Progenitor cell of endocrine pancreas (in vitro differentiated cells): ENCODE measurements at places on chromosomes 12 and 14. TPM values are rescaled to one million over a fixed set of nuclear protein-coding genes. Genes with fewer than 3 reads are reported as not detected.

DNA sequence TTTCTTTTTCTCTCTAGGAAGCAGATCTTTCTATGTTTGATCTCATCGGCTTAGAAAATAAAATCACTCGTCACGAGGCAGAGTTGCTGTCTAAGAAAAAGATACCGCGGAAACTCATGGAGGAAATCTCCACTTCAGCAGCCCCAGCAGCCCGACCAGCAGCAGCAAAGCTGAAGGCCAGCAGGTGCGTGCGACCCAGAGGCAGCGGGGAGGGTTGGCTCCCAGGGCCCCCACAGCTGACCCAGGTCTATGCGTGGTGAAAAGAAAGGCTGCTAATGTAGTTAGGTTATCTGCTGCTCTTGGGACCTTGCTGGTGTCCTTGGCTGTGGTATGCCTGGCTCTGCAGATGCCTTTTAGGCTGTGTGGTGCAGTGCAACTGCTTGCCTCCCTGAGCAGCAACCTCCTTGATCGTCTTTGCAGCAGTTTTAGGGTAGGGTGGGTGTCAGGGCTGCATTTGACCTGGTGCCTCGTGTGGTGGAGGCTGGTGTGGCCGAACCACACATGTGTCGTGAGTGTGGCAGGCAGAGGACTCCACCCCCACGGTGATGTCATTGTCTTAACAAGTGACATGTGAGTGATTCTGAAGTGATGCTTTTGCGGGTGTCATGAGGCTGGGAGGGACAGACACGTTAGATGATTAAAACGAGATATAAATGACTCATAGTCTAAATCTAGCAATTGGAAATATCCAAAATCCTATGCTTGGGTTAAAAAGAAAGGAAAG is 68.6 kb downstream of the EP400 start:
- H3K36me3 ChIP-seq = peaks cover 16% of the 10 kb centered on the region
- no peak overlapping the region for H3K4me3 ChIP-seq
- no peak for DNase-seq

GRCh38 chr14:73640796-73641365 is 3.9 kb upstream of the DNAL1 start:
- H3K27me3 ChIP-seq = no peaks in the 10 kb centered on the region
- no peak overlapping the region for H3K27ac ChIP-seq
- H3K36me3 ChIP-seq = no peaks in the 10 kb centered on the region

DNA sequence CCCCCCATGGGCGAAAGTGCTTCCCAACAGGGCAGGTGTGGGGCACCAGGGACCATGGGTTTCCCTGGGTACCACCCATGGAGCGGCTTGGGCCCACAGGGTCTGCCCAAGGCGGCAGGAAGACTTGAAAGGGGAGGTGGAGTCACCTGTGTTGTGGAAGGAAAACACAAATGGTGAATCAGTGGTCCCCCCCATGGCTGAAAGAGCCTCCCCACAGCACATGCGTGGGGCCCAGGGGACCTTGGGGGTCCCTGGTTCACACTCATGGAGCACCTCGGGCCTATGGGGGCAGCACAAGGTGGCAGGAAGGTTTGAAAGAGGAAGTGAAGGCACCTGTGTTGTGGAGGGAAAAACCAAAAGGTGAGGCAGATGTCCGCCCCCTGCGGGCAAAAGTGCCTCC is 581.9 kb downstream of the ALG10 start:
- no peak overlapping the region for H3K4me3 ChIP-seq
- H3K4me1 ChIP-seq = no peaks in the 10 kb centered on the region
- peak; percentile 9 for DNase-seq

- no peak for DNase-seq
- H3K27me3 ChIP-seq = no peaks in the 10 kb centered on the region
- no peak overlapping the region for H3K27ac ChIP-seq
Measured at GRCh38 chr14:32341947-32342846, 13.1 kb downstream of the AKAP6 start.

- no peak overlapping the region for H3K27ac ChIP-seq
- H3K36me3 ChIP-seq = no peaks in the 10 kb centered on the region
- H3K4me1 ChIP-seq = peaks cover 4% of the 10 kb centered on the region
- peaks cover 4% of the 10 kb centered on the region for H3K27me3 ChIP-seq
- H3K4me3 ChIP-seq = no peak overlapping the region
Measured at GRCh38 chr12:51183816-51184215, 10.9 kb upstream of the TFCP2 start.

GRCh38 chr14:70033116-70033515 is 153.9 kb downstream of the SMOC1 start:
- peaks cover 16% of the 10 kb centered on the region for H3K4me1 ChIP-seq
- H3K4me3 ChIP-seq = no peak overlapping the region
- H3K36me3 ChIP-seq = no peaks in the 10 kb centered on the region
- H3K27me3 ChIP-seq = no peaks in the 10 kb centered on the region
- no peak for DNase-seq

- H3K27ac ChIP-seq = no peak overlapping the region
- H3K4me1 ChIP-seq = peaks cover 13% of the 10 kb centered on the region
- DNase-seq = no peak
- H3K4me3 ChIP-seq = no peak overlapping the region
- no peaks in the 10 kb centered on the region for H3K36me3 ChIP-seq
- no peaks in the 10 kb centered on the region for H3K27me3 ChIP-seq
Measured at GRCh38 chr14:93155667-93156066, 29.0 kb downstream of the MOAP1 start.

GRCh38 chr14:53195949-53196348 is 42.8 kb upstream of the DDHD1 start:
- H3K27me3 ChIP-seq = no peaks in the 10 kb centered on the region
- H3K4me3 ChIP-seq = no peak overlapping the region
- no peaks in the 10 kb centered on the region for H3K4me1 ChIP-seq
- DNase-seq = no peak

NUMB gene
- total RNA-seq = 88.8 and 92.4 TPM in 2 replicates

DNA sequence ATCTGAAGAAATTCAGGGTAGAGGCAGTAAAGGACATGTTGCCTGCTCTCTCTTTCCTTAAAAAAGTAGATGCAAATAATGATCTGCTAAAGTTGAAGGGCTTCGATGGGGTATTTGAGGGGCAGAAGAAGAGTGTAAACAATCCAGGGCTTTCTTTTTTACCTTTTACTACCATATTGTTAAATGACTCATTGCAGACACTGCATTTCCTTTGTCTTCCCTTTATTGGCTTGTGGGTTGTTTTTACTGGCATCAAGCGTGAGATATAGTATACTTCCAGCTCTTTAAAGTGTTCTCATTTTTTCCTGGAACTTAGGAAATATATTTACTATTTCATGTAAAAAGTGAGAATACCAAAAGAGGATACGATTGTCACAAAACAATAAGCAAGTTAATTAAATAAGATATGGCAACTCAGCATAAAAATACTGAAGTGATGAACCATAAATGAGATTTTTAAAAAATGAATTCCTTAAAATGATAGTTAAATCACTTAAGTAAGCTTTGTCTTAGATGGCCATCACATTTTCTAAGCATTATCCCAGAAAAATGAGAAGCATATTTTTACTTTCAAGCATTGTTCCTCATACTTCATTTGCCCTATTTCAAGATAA is 72.3 kb upstream of the KRAS start:
- H3K4me3 ChIP-seq = no peak overlapping the region
- H3K36me3 ChIP-seq = no peaks in the 10 kb centered on the region
- no peak for DNase-seq
- H3K27me3 ChIP-seq = no peaks in the 10 kb centered on the region
- no peak overlapping the region for H3K27ac ChIP-seq

DNA sequence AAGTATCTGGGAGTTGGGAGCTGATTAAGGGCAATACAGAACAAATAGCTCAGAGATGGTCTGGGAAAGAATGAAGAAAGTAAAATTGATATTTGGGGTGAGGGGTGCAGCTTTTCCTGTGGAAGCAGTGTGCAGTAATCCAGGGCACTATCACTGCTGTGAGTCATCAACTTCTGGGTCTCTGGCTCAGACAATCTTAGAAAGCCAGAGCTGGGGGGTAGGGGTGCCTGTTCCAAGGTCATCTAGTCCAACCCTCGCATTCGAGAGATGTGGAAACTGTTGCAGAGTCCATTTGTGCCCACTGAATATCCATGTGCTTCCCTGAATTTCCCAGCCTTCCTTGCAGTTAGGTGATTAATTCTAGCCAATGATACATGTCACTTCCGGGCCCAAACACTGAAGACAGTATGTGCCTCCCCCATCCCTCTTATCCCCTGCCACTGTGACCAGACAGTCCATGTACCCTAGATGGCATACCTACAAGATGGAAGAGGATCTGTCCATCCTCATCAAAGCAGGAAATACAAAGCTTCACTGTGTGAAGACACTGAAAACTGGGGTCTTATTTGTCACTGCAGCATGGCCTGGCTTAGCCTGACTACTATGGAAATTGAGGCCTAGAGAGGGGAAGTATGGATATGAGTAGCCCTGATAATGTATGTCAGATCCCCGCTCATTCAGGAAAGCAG is 51.9 kb downstream of the ZFP36L1 start:
- peak overlapping the region; percentile 10 for H3K27ac ChIP-seq
- no peaks in the 10 kb centered on the region for H3K36me3 ChIP-seq
- H3K4me3 ChIP-seq = no peak overlapping the region
- peaks cover 21% of the 10 kb centered on the region for H3K4me1 ChIP-seq

MMP19 gene
- 0.62 and 0.89 TPM in 2 replicates for total RNA-seq

DNA sequence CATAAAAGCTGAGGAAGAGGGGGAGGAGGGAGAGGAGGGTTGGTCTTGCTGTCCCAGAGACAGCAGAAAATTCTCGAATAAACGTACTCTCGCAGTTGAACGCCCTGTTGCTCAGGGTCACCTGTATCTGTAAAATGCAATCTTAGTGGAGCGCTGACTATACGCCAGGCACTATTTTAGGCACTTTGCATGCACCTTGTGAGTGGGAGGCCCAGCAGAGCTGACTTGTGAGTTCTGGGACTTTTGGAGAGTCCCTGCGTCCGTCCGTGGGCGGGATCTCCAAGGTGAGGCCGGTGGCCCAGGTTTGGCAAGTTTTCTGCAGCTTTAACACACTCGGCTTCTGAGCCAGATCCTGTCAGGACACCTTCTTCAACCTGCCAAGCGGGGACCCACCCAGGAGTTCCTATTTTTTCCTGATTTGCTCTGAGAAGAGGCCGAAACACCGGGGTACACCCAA is 32.5 kb upstream of the PLEKHG6 start:
- peaks cover 75% of the 10 kb centered on the region for H3K27me3 ChIP-seq
- peak overlapping the region; percentile 89 for H3K27ac ChIP-seq
- no peak for DNase-seq

GRCh38 chr14:63928744-63929174 is 76.0 kb downstream of the SYNE2 start:
- H3K4me1 ChIP-seq = peaks cover 12% of the 10 kb centered on the region
- no peaks in the 10 kb centered on the region for H3K27me3 ChIP-seq
- DNase-seq = no peak

DNA sequence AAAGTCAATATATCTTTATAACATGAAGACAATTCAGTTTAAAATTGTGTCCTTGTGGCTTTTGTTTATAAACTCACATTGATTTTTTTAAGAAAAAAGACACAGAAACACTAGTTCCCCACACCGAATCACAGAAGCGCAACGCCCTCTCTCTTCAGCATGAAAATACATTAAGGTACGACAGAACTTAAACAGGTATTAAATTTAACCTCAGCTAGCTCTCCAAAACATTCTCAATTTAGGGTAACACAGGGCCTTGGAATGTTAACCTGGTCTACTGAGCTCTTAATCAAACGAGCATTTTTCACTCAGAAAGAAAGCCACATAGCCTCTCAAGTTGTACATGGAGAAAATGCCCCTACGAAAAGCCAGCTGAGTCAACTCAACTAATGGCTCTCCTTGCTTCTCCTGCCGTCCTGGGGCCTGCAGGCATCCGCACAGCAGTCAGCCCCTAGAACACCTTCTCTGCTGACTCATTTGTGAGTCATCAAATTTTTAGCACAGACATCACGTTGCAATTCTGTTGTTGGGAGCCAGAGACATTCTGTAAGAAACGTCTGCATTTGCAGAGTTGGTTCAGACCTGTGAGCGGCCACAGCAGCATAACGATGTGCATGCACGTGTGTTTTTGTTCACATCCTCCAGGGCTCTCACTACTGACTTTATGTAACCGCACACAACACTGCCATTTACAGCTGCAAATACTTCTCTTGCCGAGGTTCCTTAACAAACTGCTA is 141.6 kb downstream of the ITPR2 start:
- H3K4me3 ChIP-seq = no peak overlapping the region
- peaks cover 16% of the 10 kb centered on the region for H3K36me3 ChIP-seq
- H3K4me1 ChIP-seq = peaks cover 9% of the 10 kb centered on the region
- DNase-seq = no peak

DNA sequence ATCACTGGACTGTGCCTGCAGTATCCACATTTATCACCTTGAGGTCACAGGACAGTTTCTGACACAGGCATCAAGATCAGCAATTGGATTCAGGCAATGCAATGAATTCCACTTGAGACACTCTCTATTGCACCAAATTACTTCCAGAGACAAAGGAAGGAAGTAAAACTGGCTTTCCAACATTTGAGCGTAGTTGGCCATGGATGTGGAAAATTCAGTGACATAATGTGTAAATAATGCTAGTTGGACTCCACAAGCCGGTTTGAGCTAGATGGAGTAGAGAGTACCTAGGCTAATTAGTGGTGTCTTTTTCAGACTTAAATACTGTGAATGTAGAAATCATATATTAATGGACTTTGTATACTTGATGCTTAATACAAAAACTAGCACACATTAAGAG is 168.3 kb upstream of the SYT1 start:
- H3K4me1 ChIP-seq = no peaks in the 10 kb centered on the region
- H3K4me3 ChIP-seq = no peak overlapping the region
- no peak overlapping the region for H3K27ac ChIP-seq
- DNase-seq = no peak

GRCh38 chr12:10737249-10737648 is 14.1 kb upstream of the YBX3 start:
- no peak overlapping the region for H3K27ac ChIP-seq
- no peak for DNase-seq
- H3K4me3 ChIP-seq = no peak overlapping the region

DNA sequence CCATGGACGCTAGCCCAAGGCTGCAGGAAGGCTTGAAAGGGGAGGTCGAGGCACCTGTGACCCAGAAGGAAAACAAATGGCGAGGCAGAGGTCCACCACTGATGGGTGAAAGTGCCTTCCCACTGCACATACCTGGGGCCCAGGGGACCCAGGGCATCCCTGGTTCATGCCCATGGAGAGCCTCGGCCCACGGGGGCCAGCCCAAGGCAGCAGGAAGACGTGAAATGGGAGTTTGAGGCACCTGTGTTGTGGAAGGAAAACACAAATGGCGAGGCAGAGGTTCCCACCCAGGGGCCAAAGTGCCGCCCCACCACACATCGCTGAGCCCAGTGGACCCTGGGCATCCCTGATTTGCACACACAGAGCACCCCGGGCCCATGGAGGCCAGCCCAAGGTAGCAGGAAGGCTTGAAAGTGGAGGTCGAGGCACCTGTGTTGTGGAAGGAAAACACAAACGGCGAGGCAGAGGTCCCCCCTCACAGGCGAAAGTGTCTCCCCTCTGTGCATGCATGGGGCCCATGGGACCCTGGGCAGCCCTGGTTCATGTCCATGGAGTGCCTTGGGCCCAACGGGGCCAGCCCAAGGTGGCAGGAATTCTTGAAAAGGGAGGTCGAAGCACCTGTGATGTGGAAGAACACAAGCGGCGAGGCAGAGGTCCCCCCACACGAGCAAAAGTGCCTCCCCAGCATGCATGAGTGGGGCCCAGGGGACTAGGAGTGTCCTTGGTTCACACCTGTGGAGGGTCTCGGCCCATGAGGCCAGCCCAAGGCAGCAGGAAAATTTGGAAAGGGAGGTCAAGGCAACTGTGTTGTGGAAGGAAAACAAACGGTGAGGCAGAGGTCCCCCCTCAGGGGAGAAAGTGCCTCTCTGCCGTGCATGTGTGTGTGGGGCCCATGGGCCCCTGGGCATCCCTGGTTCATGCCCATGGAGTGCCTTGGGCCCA is 383.3 kb downstream of the ALG10 start:
- H3K4me3 ChIP-seq = no peak overlapping the region
- no peaks in the 10 kb centered on the region for H3K27me3 ChIP-seq
- peak; percentile 8 for DNase-seq
- peaks cover 4% of the 10 kb centered on the region for H3K36me3 ChIP-seq
